ENCODE measurements at places on chromosomes 6 and 20.

- no peak for DNase-seq
Measured at GRCh38 chr6:45946887-45947286, 68.8 kb downstream of the CLIC5 start.

- DNase-seq: no peak
Measured at GRCh38 chr6:87122477-87122876, 27.6 kb upstream of the CGA start.

- no peak for DNase-seq
Measured at GRCh38 chr6:37511910-37512399, 12.3 kb upstream of the CCDC167 start.

DNA sequence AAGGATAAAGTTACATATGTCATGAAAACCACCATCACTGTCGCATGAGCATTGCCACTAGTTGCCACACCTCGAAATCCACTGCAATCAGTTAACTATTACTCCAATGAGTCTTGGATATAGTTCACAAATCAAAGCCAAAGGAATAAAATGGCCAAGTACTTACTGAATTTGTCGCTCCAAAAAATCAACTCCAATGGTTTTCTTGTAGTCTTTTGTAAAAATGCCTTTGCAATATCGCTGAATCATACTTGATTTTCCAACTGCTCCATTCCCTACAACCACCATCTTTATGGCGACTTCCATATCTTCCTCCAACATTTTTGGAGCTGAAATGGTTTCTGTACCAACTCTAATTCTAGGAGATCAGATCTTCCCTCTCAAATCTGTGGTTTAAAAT lies 12.0 kb downstream of the RAB23 start:
- no peak for DNase-seq

DNA sequence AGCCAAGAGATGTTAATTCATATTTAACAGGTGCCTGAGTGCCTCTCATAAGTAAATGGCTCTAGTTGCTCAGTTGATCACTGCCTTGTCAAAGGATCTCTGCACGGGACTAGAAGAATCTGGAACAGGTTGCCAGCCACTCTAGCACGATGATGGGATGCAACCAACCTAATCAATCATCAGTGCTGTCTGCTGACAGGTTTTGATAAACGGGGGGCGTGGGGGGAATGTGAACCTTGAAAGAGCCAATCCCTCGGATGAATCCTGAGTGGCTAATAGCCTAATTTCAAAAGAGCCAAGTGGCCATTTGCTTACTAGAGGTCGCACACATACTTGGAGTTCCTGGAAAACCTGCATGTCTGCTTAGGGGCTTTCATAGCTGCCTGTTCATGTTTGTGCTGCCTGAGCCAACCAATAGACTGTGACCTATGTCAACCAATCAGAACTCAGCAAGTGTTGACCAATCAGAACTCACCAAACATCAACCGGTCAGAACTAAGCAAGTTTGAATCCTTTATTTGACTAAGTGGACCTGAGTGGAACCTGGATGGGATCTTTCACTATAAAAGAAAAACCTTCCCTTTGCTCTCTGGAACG lies 43.5 kb upstream of the ECI2 start:
- peak; percentile 8 for DNase-seq

DNA sequence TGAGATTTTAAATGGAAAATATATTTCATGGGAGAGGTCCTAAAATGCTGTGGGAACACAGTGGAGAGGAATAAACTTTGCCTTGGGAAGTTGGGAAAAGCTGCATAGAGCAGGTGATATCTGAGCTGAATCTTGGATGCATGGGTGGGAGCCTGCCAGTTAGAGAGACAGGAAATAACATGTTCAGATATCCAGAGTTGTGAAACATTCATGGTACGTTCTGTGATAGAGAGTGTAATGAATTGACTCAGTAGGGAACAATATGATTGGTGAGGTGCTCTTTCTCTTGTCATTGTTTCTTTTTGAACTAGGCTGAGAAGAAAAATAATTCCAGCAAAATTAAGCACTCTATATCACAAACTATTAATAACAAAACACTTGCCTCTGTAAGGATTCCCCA lies 72.8 kb downstream of the RPS12 start:
- no peak for DNase-seq

- DNase-seq: no peak
Measured at GRCh38 chr20:57592263-57593092, 27.7 kb downstream of the ZBP1 start.

DNA sequence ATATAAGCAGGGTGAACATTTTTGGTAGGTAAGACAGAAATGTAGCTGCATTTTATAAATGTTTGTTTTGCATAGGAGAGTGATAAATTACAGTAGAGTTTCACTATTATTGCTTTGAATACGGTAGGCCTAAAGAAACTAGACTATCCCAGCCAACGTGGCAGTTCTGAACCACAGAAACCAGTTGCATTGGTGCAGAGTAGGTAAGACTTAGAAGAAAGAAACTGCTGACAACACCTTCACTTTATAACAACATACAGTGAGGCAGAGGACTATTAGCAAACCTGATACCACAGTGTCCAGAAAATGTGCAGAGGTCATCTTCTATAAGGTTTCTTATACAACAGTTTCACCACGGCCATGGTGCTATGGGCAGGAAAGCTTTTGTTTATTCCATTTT lies 566.1 kb downstream of the KIF16B start:
- no peak for DNase-seq

- DNase-seq: peak; percentile 25
Measured at GRCh38 chr6:170532867-170533488, 20.1 kb downstream of the PSMB1 start.
